ENCODE measurements at places on chromosomes 5 and 9.

DNA sequence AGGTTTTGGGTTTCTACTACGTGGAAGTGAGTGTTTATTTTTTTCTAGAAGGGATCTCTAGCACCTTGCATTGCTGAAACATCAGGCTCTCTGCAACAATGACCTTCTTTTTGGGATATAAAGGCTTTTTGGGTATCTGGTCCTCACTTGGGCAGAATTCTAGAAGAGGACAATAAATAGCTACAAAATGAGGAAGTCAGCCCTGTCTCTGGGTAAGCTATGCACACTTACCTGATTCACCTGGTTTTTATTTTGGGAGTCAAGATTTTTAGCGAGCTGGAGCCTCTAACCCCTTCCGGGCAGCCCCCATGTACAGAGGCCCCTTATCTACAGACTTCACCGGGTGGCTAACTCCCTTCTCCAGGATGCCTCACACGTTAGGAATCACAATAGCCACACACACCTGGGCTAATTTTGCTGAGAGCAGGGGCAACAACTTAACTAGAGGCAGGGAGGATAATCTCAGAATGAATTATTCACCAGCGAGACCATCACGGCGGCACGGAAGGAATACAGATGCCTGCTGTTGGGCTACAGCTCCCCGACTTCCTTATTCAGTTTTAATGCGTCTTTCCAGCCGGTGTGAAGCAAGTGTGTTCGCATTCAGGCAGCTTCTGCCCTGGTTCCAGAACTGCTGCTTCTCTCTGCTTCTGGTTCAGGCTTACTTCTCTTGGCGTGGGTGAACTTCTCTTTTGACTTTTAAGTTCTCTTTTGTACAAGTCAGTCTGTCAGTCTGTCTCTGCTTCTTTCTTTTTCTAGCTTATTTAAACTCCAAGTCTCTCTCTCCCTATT is 341.0 kb upstream of the PANK3 start:
- no peak for DNase-seq

- DNase-seq, result no peak
Measured at GRCh38 chr5:139077899-139078298, 120.3 kb downstream of the SIL1 start.

- no peak for DNase-seq
Measured at GRCh38 chr9:5868235-5868634, 22.5 kb upstream of the MLANA start.

DNA sequence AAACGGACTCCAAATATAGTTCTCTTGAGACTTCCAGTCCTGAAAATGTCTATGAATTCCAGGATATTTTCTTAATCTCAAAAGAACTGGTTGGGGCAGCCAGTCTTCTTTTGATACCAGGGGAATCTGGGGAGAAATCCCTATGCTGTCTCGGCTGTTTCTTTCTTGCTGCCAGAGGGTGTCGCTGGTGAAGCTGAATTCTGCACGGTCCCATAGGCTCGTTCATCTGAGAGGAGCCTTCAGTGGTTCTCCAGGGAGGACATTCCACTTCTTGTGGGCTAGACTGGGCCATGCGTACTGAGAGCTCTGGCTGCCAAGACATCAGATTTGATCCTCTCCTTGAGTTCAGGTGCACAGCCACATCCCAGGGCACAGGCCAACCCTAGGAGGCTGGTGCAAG is 155.0 kb upstream of the CLINT1 start:
- peak; percentile 25 for DNase-seq

- no peak for DNase-seq
Measured at GRCh38 chr5:81751836-81752643, 1.1 kb upstream of the SSBP2 start.

Data from nephron progenitor cell (in vitro differentiated cells).